PC-9 (cell line): ENCODE measurements at places on chromosomes 2 and 18. TPM values are rescaled to one million over a fixed set of nuclear protein-coding genes. Genes with fewer than 3 reads are reported as not detected.

DHX57 gene
- total RNA-seq, result 20.8 and 28.1 TPM in 2 replicates

REG1B gene
- not detected in 2 replicates for total RNA-seq

GPN1 gene
- 37.3 and 45.1 TPM in 2 replicates for total RNA-seq

CD8B gene
- total RNA-seq, result not detected in 2 replicates

VSNL1 gene
- total RNA-seq, result not detected in 2 replicates

LRRTM1 gene
- total RNA-seq, result not detected in 2 replicates

FOXI3 gene
- not detected in 2 replicates for total RNA-seq

ATP6V1C2 gene
- not detected in 2 replicates for total RNA-seq

SAG gene
- total RNA-seq, result not detected in 2 replicates

GPR17 gene
- not detected in 2 replicates for total RNA-seq

CYP27A1 gene
- 0.94 and 2.0 TPM in 2 replicates for total RNA-seq

SLC9A4 gene
- 0.85 and 1.1 TPM in 2 replicates for total RNA-seq

EPHA4 gene
- 10.6 and 21.3 TPM in 2 replicates for total RNA-seq

CFAP210 gene
- total RNA-seq, result 0.96 TPM in 1 of 2 replicates, not detected in the other

FAM110C gene
- 20.8 and 21.1 TPM in 2 replicates for total RNA-seq

NYAP2 gene
- total RNA-seq, result 0.30 and 0.65 TPM in 2 replicates

ALK gene
- not detected in 2 replicates for total RNA-seq

CCBE1 gene
- total RNA-seq, result 3.1 and 5.8 TPM in 2 replicates

DSEL gene
- total RNA-seq, result 2.1 and 2.5 TPM in 2 replicates

CRYGA gene
- total RNA-seq, result not detected in 2 replicates

PLCL1 gene
- not detected in 2 replicates for total RNA-seq

STK16 gene
- 39.6 and 47.2 TPM in 2 replicates for total RNA-seq

MC5R gene
- not detected in 2 replicates for total RNA-seq

NMS gene
- not detected in 2 replicates for total RNA-seq

PJVK gene
- total RNA-seq, result 14.6 and 16.9 TPM in 2 replicates

FBXO15 gene
- total RNA-seq, result 2.2 and 3.9 TPM in 2 replicates

LYPD1 gene
- 5.1 and 10.3 TPM in 2 replicates for total RNA-seq

FABP1 gene
- total RNA-seq, result not detected in 2 replicates

TRIM43 gene
- total RNA-seq, result not detected in 2 replicates

ARHGEF33 gene
- 1.0 and 1.4 TPM in 2 replicates for total RNA-seq

IL18RAP gene
- not detected in 2 replicates for total RNA-seq

GAD1 gene
- total RNA-seq, result 3.5 and 4.3 TPM in 2 replicates

ACADL gene
- 0.20 and 0.24 TPM in 2 replicates for total RNA-seq

LDLRAD4 gene
- 1.2 and 1.7 TPM in 2 replicates for total RNA-seq

NXPH2 gene
- not detected in 2 replicates for total RNA-seq

EPAS1 gene
- total RNA-seq, result 127 and 163 TPM in 2 replicates

SULT1C2 gene
- total RNA-seq, result 2.1 and 3.0 TPM in 2 replicates

CFAP53 gene
- total RNA-seq, result 1.9 and 2.1 TPM in 2 replicates
